ENCODE measurements at places on chromosomes 1 and 21.

GRCh38 chr1:157088607-157089006, 11.0 kb downstream of the ETV3L start:
- no peak for DNase-seq

- DNase-seq = no peak
Observed at GRCh38 chr1:9689971-9690381, 38.4 kb downstream of the PIK3CD start.

GRCh38 chr1:87644033-87644578, 315.4 kb downstream of the LMO4 start:
- DNase-seq = no peak

GRCh38 chr1:234882898-234883297, 245.7 kb downstream of the TOMM20 start:
- no peak for DNase-seq

DNA sequence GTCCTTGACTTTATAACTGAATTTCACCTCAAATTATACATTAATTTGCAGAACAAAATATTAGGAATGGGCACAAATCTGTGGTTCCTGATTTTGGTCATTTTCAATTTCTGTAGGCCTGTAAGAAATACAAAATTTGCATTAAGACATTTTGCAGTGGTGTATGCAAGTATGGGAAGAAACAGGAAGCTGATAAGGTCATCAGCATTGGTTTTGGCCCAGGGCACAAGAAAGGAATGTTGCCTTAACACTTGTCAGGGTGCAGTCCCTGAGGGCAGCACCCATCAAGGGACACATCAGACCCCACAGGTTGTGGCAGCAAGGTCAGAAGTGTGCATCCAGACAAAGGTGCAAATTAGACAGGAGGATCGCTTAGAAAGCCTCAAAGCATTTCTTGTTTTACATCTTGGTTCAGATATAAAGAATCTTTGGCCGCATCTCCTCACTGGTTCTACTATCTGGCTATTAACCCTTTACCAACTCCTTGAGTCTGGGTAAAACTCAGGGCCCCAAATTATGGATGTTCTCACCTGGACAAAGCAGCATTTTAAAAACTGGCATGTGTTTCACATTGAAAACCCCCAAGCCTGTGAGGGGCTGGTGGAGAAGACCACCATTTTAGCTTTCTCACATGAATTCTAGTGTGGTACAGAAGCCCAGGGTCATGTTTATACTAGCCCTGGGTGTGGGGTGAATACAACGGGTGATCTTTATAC, 182.4 kb downstream of the CDC7 start:
- no peak for DNase-seq

DNA sequence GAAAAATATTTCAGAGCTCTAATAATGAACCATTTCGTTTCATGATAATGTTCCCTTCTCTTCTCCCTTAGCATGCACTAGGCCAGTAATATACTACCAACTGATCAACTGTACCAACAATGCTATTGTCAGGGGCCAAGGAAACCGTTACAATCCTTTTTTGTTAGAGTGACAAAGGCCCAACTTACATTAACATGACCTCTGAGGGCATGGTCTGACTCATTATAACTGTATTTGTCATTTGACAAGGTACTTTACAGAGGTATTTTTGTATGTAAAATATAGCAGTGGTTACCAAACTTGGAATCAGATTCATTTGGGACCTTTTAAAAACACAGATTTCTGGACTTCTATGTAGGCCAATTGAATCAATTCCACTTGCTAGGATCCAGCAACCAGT, 102.6 kb upstream of the RRP15 start:
- DNase-seq = no peak

Measured in cerebellar nuclear complex (tissue), 1 donor.